Activated CD4-positive, alpha-beta T cell treated with anti-CD3 and anti-CD28 coated beads, Interleukin-2, amount 50 U/mL, for 4 hours (primary cell): ENCODE measurements at places on chromosomes 12 and 14.

- DNase-seq = no peak
These were observed 11.8 kb upstream of the TBK1 start for GRCh38 chr12:64440100-64440499.

DNA sequence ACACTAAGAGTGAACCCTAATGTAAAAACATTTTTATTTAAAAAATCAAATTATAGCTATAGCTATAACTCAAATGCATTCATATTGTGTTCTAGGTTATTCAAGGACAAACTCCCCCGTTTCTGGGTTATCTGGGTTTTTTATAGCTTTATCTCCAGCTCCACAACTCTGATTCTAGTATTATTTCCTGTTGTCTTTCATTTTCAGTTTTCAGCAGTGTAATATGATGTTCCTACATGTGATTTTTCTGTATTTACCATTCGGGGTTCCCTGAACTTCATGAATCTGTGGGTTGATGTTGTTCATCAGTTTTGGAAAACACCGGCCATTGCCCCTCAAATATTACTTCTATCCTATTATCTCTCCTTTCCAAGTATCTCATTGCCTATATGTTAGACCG is 221.9 kb upstream of the FOXN3 start:
- DNase-seq = no peak

DNA sequence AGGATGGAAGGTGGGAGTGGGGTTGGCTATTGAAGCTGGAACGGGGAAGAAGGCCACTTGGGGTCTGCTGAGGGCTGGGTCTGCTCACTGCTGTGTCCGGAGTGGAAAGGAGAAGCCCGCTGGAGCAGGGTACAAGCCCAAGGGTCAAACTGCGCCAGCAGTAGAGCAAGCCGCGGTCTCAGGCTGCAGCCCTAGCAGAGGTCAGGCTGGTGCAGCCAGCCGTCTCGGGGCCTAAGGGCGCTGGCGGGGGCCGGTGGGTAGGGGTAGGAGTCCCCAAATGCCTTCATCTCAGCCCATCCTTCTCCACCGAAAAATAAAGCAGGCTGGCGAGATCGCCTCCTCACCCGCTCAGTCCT is 718 bp upstream of the JDP2 start:
- DNase-seq = no peak

GRCh38 chr12:68943848-68944247 is 10.9 kb upstream of the CPM start:
- no peak for DNase-seq

DNA sequence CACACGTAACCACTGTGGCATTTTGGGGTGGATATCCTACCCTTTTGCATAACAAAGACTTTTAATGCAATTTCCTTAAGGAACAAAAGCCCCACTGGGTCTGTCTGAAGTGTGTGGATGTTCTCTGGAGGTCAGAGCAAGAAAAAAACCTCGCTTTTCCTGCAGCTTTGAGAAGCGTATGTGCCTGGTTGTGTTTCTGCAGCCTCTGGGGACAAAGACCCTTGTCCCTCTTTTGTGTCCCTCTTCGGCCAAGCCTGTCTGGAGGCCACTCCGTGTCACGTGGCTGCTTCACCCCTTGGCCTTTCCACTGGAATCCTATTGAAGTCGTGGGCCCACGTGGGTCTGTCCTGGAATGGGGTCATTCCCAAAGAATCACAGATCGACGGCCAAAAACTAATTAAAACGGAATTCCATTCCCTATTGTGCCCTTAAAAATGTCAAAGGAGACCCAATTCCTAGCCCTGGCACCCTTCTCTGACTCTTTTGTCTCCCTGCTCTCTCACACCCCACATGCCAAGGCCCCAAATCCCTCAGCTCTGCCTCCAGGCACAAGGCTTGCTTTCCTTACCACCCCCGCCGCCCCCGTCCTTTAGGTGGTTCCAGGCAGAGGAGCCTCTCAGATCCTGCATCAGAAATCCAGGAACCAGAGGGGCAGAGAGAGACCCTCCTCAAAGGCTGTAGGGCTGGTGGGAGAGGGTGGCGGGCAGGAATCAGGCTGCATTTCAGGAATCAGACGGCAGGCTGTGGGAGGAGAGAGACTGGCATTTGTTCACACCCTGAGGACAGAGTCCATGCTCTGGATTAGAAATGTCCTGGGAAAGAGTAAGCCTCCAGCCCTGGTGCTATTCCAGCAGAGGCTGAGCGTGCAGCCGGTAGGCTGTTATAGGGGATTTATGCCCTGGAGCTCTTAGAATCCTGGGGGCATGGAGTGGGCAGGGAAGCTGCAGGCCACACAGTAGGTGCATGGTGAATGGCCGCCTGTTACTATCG is 12.6 kb upstream of the CYP46A1 start:
- DNase-seq = no peak

- DNase-seq = peak; percentile 72
These were observed 5.0 kb downstream of the REM2 start for GRCh38 chr14:22887990-22888378.

DNA sequence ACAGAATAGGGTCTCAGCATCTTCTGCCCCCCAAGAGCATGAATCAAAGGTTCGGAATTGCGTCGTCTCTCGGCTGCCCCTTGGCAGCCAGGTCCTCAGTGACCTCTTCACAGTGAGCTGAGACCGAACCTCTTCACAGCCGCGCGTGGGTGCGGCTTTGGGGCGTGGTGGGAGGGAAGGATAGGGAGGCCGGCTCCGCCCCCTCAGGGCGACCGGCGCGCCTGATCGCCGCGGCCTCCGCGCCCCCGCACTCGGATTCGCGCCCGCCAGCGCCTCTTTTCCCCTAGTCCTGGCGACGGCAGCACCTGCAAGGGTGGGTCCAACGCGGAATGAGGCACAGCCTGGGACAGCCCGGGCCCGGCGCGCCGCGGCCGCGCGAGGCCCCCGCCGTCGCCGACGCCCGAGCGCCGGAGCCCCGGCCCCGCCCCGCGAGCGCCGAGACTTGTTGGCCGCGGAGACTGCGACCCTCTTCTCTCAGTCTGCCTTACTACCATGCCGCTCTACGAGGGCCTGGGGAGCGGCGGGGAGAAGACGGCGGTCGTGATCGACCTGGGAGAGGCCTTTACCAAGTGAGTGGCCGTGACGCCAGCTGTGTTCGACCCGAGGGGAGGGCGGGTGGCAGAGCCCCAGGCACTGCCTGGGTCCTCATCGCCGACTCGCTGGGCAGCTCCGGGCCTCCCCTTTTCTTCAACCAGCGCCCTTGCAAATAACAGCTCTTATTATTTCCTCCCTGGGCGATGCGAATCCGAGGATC is at the start of gene ACTR10:
ACTR10 (plus strand) TSS at position 424 of the 754 bp plus-strand sequence; CDS start at position 493, 69 bp downstream.
- DNase-seq = peak; percentile 79

- DNase-seq = no peak
These were observed 456.7 kb downstream of the SLC16A7 start for GRCh38 chr12:60052483-60052882.

- no peak for DNase-seq
These were observed 77.2 kb downstream of the NKX2-1 start for GRCh38 chr14:36442824-36443241.

GRCh38 chr12:50215033-50215432 is 47.9 kb upstream of the CERS5 start:
- no peak for DNase-seq

- no peak for DNase-seq
These were observed 29.5 kb upstream of the EVL start for GRCh38 chr14:100035700-100036099.

DNA sequence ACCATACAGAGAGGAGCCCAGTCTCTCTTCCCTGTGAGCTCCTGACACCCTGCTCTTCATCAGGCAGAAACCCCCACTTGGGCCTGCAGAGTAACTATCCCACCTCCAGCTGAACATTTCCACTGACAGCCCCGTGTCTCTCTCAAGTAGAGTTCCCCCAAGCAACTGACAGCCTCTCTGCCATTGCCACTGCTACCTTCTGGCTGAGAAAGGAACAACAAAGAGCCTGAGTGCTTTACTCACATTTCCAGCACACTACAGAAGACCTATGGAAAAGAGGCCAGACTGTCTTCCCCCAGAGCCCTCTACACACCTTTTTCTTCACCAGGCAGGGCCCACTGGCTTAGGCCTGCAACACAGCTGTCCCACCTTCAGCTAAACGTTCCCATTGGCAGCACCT is 18.4 kb upstream of the ASCL1 start:
- DNase-seq = no peak

DNA sequence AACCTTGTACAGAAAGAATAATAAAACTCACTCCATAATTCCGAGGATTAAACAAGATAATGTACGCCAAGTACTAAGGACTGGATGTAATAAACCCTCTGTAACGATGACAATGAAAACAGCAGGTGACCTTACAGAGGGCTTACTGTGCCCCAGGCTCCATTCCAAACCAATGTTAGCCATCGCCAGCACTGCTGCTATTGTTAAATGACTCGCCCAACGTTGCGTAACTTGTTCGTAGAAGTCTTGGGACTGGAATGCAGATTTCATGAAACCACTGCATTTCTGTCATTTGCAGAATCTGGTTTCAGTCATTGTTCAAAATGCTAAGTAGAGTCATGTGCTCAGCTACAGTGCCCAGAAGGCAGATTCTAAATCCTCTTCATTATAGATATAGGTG is 728 bp upstream of the STON2 start:
- DNase-seq = no peak

DNA sequence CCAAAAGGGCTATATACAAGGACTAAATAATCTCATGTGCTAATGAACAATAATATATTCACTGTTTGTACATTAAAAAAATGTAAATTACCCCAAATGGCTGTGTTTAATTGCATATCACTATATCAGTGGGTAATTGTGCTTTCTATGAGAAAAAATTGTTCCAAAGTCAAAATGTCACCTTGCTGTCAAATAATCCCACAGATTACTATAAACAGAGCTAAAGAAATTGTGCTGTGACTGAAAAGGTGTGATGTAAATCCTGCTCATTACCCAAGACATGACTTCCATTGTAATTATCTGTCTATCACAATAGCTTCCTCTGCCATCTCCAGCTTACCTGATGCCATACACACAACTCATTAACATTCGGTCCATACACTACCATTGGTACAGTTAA is 70.3 kb downstream of the ATP23 start:
- DNase-seq = no peak

- DNase-seq = no peak
These were observed 38.5 kb upstream of the FRS2 start for GRCh38 chr12:69431591-69432222.

DNA sequence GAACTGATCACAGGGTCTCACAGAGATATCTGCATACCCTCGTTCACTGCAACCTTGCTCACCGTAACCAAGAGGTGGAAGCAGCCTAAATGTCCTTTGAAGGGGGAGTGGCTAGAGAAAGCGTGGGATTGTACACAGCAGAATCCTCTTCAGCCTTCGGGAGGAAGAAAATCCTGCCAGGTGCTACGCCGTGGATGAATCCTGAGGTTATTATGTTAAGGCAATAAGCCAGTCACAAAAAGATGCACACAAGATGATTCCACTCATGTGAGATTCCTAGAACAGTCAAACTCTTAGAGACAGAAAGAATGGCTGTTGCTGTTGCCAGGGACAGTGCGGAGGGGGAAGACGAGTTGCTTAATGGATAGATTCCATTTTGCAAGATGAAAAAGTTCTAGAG is 39.6 kb upstream of the SFSWAP start:
- no peak for DNase-seq

GRCh38 chr12:4870423-4870822 is 39.3 kb upstream of the KCNA1 start:
- DNase-seq = no peak

DNA sequence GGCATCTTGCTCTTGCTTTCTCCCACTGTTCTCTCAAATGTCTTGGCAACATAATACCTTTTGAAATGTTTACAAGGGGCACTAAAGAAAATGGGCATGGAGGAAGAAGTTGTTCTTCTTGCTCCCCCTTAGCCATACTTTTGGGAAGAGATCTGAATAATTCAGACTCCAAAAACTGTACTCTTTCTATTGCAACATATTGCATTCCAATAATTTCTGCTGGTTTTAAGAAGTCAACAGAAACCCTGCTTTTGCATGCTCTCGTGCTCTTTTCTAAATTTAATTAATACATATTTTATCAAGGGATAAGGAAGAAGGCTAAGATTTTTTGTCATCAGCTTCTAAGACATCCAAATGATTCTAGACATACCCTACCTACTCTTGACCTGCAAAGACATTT is 409.9 kb upstream of the SOX5 start:
- DNase-seq = no peak

- DNase-seq = no peak
These were observed 24.4 kb downstream of the ANKS1B start for GRCh38 chr12:99960311-99960710.

GRCh38 chr14:95043314-95043713 is 114.0 kb downstream of the DICER1 start:
- DNase-seq = no peak

GRCh38 chr14:96710060-96710666 is 87.0 kb upstream of the VRK1 start:
- DNase-seq = no peak

DNA sequence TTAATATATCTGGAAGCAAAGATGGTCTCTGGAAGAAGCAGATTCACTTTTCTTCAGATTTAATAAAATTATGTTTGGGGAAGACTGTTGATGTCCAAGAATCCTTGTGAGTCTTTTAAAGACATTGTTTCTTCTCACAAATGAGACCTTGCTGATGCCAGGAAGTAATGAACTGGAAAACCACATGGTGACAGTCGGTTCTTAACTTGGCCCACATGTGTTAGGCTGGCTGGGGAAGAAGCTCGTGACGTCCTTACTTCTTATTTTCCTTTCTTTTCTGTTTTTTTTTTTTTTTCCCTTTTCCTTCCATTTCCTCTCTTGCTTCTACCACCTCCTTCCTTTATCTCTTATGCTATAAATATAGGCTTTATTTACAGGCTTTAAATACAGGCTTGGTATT is 950.2 kb downstream of the BCL11B start:
- no peak for DNase-seq

- DNase-seq = no peak
These were observed 14.9 kb upstream of the TTC7B start for GRCh38 chr14:90830931-90831701.

DNA sequence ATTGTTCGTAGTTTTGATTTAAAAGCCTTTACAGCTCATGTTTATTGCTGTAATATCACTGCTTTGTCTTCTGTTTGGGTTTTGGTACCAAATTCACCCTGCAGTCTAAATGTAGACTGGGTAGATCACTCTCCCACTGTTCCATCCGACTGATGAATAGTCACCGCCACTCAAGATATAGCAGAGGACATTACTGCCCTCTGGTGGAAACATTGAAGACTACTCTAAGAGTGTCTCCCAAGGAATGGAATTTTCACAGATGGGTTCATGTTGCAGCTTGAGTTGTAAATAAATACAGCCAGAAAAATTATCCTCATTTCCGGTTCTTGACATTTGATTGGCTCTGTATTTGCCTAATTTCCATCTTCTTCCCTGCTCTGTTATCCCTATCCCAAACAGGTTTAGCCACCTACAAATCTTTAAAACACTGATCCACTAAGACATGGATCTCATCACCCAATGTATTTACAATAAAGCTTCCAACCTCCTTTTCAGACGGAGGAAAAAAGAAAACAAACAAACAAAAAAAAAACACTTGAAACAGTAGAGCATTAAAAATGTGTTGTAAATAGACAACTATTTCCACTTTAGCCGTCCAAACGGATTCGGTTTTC is 198.3 kb upstream of the CPNE8 start:
- no peak for DNase-seq

- peak; percentile 1 for DNase-seq
These were observed 618 bp downstream of the GNPNAT1 start for GRCh38 chr14:52790756-52791222.

- DNase-seq = peak; percentile 42
These were observed 101.2 kb downstream of the EEA1 start for GRCh38 chr12:92827836-92828431.
